ENCODE measurements at places on chromosomes 13 and 19.

- DNase-seq, result no peak
Measured at GRCh38 chr19:7959211-7959610, 15.7 kb upstream of the TIMM44 start.

GRCh38 chr13:98041081-98041820, 87.8 kb downstream of the IPO5 start:
- peak; percentile 26 for DNase-seq

DNA sequence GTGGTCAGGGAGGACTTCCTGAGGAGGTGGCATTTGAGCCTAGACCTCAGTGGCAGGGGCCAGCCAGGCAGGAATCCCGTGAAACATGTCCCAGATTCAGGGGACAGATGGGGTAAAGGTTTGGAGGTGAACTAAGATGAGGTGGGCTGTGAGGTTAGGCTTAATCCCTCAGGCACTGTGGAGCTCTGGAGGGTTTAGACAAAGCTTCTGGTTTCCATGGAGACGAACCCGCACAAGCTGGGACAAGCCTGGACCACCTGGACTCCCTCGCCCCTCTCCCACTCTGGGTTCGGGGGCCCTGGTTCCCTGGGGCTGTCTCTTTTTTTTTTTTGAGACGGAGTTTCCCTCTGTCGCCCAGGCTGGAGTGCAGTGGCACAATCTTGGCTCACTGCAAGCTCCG, 15.7 kb downstream of the TJP3 start:
- DNase-seq, result no peak

DNA sequence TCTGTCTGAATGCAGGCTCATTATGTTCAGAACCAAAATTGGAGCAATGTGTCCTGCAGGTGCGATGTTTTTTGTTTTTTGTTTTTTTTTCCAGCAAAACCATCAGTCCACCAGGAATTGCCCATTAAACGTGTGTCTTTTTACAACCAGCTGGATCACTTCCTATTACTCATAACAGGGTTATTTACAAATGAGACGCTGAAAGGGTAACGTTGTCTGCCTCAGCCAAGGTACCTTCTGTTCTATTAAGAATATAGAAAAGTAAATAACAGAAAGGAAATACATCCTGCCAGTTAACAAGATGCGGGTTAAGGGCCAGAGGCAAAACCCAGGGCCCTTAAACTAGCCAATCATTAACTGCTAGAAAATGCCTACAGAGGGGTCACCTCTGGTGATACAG, 590.4 kb downstream of the TBC1D4 start:
- peak; percentile 10 for DNase-seq

- no peak for DNase-seq
Measured at GRCh38 chr13:45799451-45799850, 52.1 kb downstream of the SIAH3 start.

- peak; percentile 62 for DNase-seq
Measured at GRCh38 chr13:40664350-40665125, 1.9 kb downstream of the FOXO1 start.

DNA sequence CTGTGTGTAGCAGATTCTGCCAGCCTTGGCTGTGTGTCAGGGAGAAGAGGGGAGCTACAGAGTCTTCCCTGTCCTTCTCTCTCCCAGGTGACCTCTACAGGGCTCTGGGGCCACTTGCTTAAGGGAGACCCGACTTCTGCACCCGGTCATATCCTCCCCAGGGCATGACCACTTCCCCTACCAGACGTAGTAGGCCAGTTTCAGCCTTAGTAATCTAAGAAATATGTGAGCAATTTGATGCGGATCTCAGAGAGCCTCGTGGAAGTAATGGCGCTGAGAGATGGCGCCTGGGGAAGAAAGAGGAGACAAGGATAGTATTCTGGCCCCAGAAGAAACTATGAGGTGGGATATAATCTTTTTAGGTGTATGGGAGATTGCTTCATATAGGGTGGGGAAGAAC, 41.9 kb downstream of the NFIX start:
- DNase-seq, result peak; percentile 94

DNA sequence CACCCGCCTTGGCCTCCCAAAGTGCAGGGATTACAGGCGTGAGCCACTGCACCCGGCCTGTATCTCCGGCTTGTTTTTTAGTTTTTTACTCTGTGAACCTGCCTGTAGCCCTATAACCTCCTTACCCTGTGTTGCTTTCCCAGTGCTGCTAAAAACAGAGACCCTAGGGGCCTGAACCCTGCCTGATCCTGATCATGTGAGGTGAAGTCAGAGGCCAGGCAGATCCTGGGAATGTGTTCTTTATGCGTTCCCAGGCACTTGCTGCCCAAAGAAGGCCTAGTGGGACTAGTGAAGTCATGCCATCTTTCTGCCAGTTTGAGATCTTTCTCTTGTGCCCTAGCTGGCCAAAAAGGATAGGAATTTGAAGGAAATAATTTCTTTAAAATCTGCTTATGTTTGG, 4.6 kb downstream of the UBA2 start:
- no peak for DNase-seq

- DNase-seq, result peak; percentile 64
Measured at GRCh38 chr13:26680123-26680450, 80.5 kb downstream of the GPR12 start.

- DNase-seq, result no peak
Measured at GRCh38 chr13:46303742-46304385, 83.2 kb downstream of the RUBCNL start.

GRCh38 chr13:29918845-29919244, 68.4 kb upstream of the UBL3 start:
- peak; percentile 92 for DNase-seq

- DNase-seq, result peak; percentile 88
Measured at GRCh38 chr19:46958532-46958931, 61.1 kb upstream of the NPAS1 start.

- DNase-seq, result peak; percentile 66
Measured at GRCh38 chr13:51519771-51520216, 64.5 kb upstream of the WDFY2 start.

DNA sequence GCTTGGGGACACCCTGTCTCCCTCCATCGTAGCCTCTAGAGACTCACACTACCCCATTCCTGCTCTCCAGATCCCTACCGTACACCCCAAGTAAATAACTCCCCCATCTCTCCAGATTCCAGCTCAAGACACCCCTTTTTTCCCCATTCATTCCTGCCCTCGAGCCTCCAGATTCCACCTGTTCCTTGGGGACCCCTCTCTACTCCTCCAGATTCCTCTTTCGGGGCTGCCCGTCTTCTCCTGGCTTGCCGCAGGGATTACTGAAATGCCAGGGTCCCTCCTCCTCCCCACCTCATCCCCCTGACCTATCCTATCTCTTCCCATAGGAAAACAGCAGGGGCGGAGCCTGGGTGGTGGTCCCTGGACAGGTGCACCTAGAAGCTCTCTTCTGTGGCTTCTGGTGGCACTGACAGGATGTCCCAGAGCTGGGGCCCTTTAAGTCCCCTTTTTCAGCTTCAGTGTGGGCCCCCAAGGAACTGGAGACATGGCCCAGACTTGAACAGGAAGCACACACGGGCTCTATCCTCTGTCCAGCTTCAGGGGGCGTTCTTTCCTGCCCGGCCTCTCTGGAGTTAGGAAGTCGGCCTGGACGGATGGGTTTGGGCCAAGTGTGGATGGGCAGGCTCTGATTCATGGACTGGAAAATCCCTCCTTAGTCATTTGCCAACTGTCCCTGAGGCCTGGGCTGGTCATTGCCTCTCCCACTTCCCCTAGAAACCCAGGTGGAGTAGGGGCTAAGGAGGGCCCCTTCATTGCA, 1.2 kb downstream of the ZSWIM4 start:
- DNase-seq, result peak; percentile 98
